ENCODE measurements at places on chromosomes 3 and 15. TPM values are rescaled to one million over a fixed set of nuclear protein-coding genes. Genes with fewer than 3 reads are reported as not detected.

Gene CLEC3B
- total RNA-seq, result 96.6 TPM

Gene FEZF2
- total RNA-seq, result not detected

Gene CTXN2
- total RNA-seq, result not detected

Gene MED12L
- total RNA-seq, result 2.0 TPM

Gene DLL4
- total RNA-seq, result 6.2 TPM
